Activated T-helper 1 cell treated with anti-CD3 and anti-CD28 coated beads, Interleukin-12 subunit alpha, Interleukin-12 subunit beta, Interleukin-2, Interleukin-4 antibody, amounts not matched to agents 30 ng/mL and 10 ng/mL and 1 ng/mL, durations not matched to agents 14 hours and 24 hours and 36 hours (primary cell): ENCODE measurements at places on chromosomes 13 and 19.
A peak's percentile ranks its signal among the peaks of the same experiment; 100 is the strongest.

DNA sequence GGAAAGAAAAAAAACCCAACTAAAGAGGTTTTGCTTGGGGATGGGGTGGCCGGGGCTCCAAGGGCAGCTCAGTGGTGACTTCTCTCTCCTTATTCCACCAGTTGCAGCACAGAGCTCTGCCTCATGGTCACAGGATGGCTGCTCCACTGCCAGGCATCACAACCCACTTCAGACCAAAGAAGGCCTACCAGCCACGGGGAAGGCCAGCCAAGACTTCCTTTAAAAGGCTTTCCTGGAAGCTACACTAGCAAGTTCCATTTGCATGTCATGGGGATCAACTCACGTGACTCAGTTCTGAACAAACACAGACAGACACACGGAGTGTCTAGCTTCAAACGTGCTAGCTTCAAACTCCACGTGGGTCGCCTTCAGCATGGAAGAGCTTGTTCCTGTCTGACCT is 13.2 kb upstream of the EIF3G start:
- no peak for DNase-seq

DNA sequence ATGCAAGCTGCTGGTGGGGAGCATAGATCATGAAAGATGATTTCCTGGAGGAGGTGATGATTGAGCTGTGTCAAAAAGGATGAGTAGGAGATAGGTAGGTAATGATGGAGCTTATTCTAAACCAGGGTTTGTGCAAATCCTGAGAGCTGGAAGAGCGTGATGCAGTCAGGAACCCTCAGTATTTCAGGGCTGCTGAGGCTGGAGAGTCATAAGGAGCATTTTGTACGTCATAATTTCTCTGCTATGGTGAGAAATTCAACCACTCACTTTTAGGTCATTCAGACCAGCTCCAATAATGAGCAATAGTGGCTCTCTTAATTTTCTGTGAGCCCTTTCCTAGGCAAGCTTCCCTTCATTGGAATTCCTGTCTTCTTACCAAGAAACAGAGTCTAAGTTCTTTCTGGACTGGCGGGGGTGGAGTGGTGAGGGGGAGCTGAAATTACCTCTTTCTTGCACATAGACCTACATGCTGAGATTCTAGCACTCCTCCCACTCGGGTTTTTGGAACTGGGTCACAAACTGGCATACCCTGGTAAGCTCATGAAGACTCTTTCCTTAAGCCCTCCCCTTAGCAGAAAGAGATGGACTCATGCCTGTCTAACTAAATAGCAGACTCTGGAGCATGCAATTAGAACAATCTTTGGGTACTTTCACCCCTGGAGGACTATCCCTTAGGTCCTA is 62.2 kb upstream of the MYCBP2 start:
- DNase-seq, result no peak

- DNase-seq, result no peak
Observed at GRCh38 chr13:70708775-70709174, 600.5 kb upstream of the KLHL1 start.

DNA sequence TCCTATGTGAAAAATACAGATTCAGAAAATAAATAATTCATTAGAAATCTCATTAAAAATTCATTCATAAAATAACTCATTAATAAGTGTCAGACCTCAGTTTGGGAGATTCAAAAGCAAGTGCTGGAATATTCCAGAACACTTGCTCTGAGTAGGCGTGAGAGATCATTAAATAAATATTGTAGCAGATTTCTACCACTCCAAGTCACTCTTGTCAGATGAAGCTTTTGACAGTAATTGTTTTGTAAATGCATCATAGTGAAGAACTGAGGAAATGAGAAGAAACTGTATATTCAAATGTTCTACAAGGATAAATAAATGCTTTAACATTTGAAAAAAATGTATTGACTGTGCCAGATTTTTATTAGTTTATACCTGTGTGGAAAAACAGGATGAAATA is 1228.1 kb downstream of the SLITRK1 start:
- DNase-seq, result no peak

DNA sequence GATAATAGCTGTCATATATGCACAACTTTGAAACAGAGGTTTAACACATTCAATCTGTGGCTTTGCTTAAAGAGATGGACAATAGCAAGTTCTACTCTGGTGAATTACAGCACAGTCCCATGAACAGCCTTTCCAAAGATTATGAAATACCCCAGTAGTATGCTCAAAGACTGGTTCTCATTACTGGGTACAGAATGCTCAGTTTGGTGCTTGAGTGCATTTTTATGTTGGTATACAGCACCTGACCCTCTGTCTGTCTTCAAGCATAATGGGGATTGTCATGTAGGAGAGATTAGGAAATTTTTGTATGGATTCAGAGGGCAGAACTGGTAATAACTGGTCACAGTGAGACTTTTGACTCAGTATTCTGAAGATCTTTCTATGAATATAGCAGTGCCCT is 7.6 kb downstream of the LMO7 start:
- DNase-seq, result no peak

GRCh38 chr13:48194379-48194754 is 38.6 kb upstream of the ITM2B start:
- no peak for DNase-seq

- DNase-seq, result no peak
Observed at GRCh38 chr13:20526664-20527063, 1.0 kb upstream of the CRYL1 start.

DNA sequence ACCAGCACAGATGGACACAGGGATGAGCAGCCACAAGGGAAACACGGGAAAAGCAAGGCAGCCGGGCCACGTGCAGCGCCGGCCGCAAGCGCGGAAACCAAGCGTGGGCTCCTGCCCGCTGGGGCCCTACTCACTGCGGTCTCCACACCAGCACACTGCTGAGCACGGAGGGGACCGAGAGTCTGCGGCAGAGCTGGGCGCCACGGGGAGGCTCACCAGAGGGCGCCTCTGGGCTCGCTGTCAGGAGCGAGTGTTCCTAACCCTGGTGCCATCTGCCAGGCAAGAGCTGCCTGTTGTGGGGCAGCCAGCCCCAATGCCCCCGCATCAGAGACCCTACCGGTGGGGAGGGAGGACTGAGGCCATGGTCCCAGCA is 26.5 kb downstream of the MPND start:
- DNase-seq, result peak; percentile 67

GRCh38 chr13:97438856-97439595 is 5.1 kb downstream of the RAP2A start:
- DNase-seq, result no peak

GRCh38 chr13:109840893-109841287 is 54.5 kb upstream of the IRS2 start:
- no peak for DNase-seq

DNA sequence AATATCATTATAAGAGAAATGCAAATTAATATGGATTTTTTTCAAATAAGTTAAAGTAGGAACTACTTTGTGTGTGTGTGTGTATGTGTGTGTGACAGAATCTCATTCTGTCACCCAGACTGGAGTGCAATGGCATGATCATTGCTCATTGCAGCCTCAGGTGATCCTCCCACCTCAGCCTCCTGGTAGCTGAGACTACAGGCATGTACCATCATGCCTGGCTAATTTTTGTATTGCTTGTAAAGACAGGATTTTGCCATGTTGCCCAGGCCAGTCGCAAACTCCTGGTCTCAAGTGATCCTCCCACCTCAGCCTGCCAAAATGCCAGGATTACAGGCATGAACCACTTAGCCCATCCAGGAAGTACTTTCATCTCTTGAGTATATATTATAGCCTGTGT is 3.2 kb upstream of the ERVV-2 start:
- no peak for DNase-seq

GRCh38 chr19:29831041-29831548 is 19.3 kb downstream of the CCNE1 start:
- peak; percentile 76 for DNase-seq

- no peak for DNase-seq
Observed at GRCh38 chr13:71880753-71881541, 13.9 kb upstream of the DACH1 start.

- no peak for DNase-seq
Observed at GRCh38 chr19:14413693-14414181, 5.4 kb downstream of the DDX39A start.

DNA sequence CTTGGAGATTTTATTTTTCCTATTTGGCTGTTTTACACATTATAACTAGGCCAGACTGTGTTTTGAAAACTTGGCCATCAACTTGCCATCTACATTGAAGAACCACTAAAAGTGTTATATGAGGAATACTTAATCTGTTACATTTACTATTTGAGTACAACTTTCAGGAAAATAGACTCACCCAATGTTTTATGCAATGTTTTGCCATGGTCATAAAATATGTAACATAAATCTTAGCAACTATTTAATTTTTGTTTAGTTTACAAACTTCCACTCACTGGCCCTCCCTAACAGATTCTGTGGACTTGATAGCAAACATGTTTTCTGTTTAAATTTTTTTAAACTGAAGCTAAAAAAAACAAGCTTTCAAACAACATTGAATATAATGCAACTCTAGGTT is 23.7 kb upstream of the TRPC4 start:
- DNase-seq, result no peak

- no peak for DNase-seq
Observed at GRCh38 chr13:58018020-58018419, 386.5 kb downstream of the PCDH17 start.

GRCh38 chr19:50705422-50706019 is 14.1 kb downstream of the SHANK1 start:
- DNase-seq, result no peak

DNA sequence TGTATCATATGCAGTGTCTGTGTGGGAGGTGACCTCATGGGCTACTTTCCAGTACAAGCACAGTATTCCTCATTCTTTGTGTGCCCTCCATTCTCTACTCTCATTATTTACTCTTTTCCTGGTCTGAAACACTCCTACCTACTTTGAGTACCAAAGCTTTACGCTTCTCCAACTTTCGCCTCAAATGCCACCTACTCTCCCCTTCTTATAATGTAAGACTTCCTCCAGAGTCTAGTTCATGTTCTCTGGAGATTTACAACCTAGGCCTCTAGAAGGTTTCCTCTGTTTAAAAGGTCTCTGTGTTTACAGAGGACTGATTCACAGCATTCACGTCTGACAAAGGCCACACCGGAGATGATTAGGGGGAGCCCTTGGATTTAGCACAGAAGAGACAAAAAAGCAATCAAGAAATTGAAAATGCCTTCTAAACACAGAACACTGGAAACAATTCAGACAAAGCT is 302.0 kb downstream of the KLF12 start:
- no peak for DNase-seq

DNA sequence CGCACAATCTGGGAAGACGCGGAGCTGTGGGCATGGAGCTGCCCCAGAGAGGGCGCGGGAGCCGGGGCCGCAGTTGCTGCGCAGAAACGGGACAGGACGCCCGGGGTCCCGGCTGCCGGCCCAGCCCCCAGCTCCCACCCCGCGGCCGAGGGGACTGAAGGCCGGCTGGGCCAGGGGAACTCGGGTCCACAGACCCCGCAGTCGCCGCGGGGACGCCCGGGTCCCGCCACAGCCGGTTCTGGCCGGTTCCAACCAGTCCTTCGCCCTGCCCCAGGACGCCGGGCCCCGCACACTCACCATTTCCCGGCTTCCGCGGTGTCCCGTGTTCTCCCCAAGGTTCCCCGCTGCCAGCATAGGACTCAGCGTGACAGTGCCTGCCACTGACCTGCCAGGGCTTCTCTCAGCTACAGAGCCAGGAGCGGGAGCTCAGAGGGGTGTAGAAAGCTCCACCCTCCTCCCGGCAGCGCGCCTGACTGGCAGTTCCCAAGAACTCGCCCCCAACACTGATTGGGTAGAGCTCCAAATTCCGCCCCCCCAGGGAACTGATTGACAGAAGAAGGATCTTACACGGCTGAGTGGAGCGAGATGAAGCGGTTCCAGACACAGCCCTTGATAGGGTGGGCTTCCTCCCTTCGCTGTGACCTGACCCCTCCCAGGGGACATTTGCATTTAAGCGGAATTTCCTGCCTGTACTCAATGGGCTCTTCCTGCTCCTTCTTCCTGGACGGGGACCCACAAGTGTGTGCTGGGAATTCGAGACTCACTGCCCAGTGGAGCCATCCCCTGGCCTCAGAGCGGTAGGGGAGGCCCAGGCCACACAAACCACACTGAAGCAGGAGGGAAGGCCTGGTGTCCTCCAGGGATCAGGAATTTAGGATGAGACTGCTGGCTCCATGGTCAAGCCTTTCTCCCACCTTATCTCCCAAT is at the start of gene ZNF442:
TSS of gene ZNF442 (minus strand) at position 448 of the 927 bp plus-strand sequence. CDS start 2,052 bp downstream, outside the sequence.
- DNase-seq, result peak; percentile 58
